ENCODE measurements at places on chromosomes 4 and X. TPM values are rescaled to one million over a fixed set of nuclear protein-coding genes. Genes with fewer than 3 reads are reported as not detected.

GRCh38 chrX:103153661-103154060 is 60.7 kb upstream of the NXF3 start:
- DNase-seq = no peak

GRCh38 chrX:67652543-67652942 is 108.7 kb downstream of the AR start:
- no peak for DNase-seq

GRCh38 chrX:112521676-112522075 is 158.1 kb downstream of the LHFPL1 start:
- DNase-seq = no peak

The IL21 gene
- total RNA-seq = 0.69 TPM

The SSX4B gene
- not detected for total RNA-seq

The ACE2 gene
- not detected for total RNA-seq

The C4orf51 gene
- not detected for total RNA-seq

Measured in activated CD4-positive, alpha-beta T cell treated with anti-CD3 and anti-CD28 coated beads, Interleukin-2, amount 10 ng/mL, durations not matched to agents 7 days and 5 days (primary cell).